ENCODE measurements at places on chromosomes 12 and 14. TPM values are rescaled to one million over a fixed set of nuclear protein-coding genes. Genes with fewer than 3 reads are reported as not detected.

The CAPZA3 gene
- not detected for total RNA-seq

The DDN gene
- total RNA-seq: 0.81 TPM

The TMEM132C gene
- total RNA-seq: under 0.01 TPM

The GDF3 gene
- not detected for total RNA-seq

The ALDH1L2 gene
- total RNA-seq: under 0.01 TPM

The CRACR2A gene
- 14.0 TPM for total RNA-seq

The COCH gene
- total RNA-seq: 2.2 TPM

The SPTB gene
- 0.81 TPM for total RNA-seq

The RASSF8 gene
- 3.8 TPM for total RNA-seq

The SPIC gene
- total RNA-seq: not detected

The VTI1B gene
- total RNA-seq: 21.3 TPM
